ENCODE measurements at places on chromosomes 3 and 15. TPM values are rescaled to one million over a fixed set of nuclear protein-coding genes. Genes with fewer than 3 reads are reported as not detected.

Gene EPHB1
- total RNA-seq, result 0.73 TPM

Gene STRIT1
- total RNA-seq, result not detected

Gene RPS17
- total RNA-seq, result 2,811 TPM

Gene ROPN1
- total RNA-seq, result not detected

Gene P2RY13
- not detected for total RNA-seq

Gene ISLR2
- total RNA-seq, result not detected

Gene FAM174B
- 1.8 TPM for total RNA-seq

Gene APBA2
- 2.3 TPM for total RNA-seq

Gene PCBP4
- total RNA-seq, result 20.9 TPM

Gene GOLGA8N
- total RNA-seq, result 2.2 TPM

Gene PLSCR2
- total RNA-seq, result not detected

Gene TM4SF1
- 442 TPM for total RNA-seq

Gene SOX14
- total RNA-seq, result not detected

Gene GOLGA6L4
- 0.78 TPM for total RNA-seq

Gene ECE2
- not detected for total RNA-seq

Gene TEX9
- total RNA-seq, result 4.1 TPM

Gene ACSBG1
- not detected for total RNA-seq

Gene CCDC33
- total RNA-seq, result not detected

Gene OSTN
- not detected for total RNA-seq

Gene TGM4
- under 0.01 TPM for total RNA-seq

Gene MUC20
- total RNA-seq, result 1.1 TPM

Gene LRRIQ4
- total RNA-seq, result not detected

Gene CDCP1
- total RNA-seq, result 27.4 TPM

Gene CCDC80
- 87.8 TPM for total RNA-seq

Gene IL5RA
- not detected for total RNA-seq

Gene ATP13A4
- under 0.01 TPM for total RNA-seq

Gene KNL1
- total RNA-seq, result 20.6 TPM

Gene BNC1
- 14.3 TPM for total RNA-seq

Gene AGBL1
- not detected for total RNA-seq

Gene HESX1
- 0.37 TPM for total RNA-seq

Gene SEMA3G
- total RNA-seq, result 0.20 TPM

Gene ACTC1
- not detected for total RNA-seq

Gene GOLGA6D
- not detected for total RNA-seq

Gene HIGD2B
- total RNA-seq, result not detected

Gene UPK1B
- not detected for total RNA-seq

Gene SERINC4
- total RNA-seq, result 0.20 TPM

Gene TXNRD3
- total RNA-seq, result 8.5 TPM

Gene SERPINI2
- not detected for total RNA-seq

Gene IMPG2
- 0.20 TPM for total RNA-seq

Gene MNS1
- 3.5 TPM for total RNA-seq

Gene CYP1A2
- not detected for total RNA-seq

Gene CLDN18
- not detected for total RNA-seq

Gene CCDC174
- total RNA-seq, result 8.8 TPM

Data from subcutaneous preadipocyte (primary cell).